ENCODE measurements at places on chromosomes 6 and 20. TPM values are rescaled to one million over a fixed set of nuclear protein-coding genes. Genes with fewer than 3 reads are reported as not detected.

DNA sequence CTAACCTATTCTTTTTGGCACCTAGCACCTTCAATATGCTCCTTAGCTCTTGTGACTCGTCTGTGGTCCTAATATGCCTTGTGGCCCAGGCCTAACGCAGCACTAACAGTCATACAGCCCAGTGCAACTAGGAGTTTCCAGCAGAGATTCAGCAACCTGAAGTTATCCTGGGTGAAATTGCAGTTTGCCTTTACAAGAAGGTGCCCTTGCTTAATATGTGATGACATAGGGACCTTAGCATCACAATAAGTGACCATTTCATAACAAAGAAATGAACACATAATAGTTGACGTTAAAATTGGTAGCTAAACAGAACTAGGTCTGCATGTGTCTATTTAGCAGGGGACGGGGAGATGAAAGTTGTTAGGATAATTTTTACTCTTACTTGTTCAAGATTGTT, 10.1 kb downstream of the FIG4 start:
- no peaks in the 10 kb centered on the region for H3K36me3 ChIP-seq
- H3K4me3 ChIP-seq: no peak overlapping the region
- no peak for DNase-seq
- H3K27ac ChIP-seq: no peak overlapping the region
- no peaks in the 10 kb centered on the region for H3K27me3 ChIP-seq

GRCh38 chr6:143882401-143882930, 18.2 kb downstream of the ZC2HC1B start:
- no peak overlapping the region for H3K27ac ChIP-seq
- DNase-seq: no peak
- no peak overlapping the region for H3K4me3 ChIP-seq
- H3K36me3 ChIP-seq: peaks cover 2% of the 10 kb centered on the region
- no peaks in the 10 kb centered on the region for H3K4me1 ChIP-seq

DNA sequence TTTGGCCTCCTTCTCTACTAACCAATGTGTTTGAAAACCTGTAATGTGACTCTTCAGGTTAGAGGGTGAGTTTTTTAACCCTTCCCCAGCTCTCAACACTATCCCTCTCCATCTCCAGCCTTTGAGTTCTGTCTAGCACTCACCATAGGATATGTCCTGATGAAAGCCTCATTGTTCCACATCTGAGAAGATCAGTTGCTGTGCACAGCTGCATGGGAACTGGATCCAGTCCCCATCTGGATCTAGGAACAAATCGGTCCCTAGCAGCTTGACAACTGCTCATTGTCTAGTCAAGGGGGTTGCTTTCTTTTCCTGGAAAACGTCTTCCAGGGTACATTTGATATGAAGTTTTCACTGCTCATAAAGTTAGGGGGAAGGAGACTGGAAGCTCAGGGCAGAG, 45.4 kb upstream of the AGPAT4 start:
- no peak overlapping the region for H3K27ac ChIP-seq
- peaks cover 2% of the 10 kb centered on the region for H3K4me1 ChIP-seq

GRCh38 chr20:13458860-13459451, 179.8 kb downstream of the TASP1 start:
- H3K27ac ChIP-seq: no peak overlapping the region
- H3K4me1 ChIP-seq: no peaks in the 10 kb centered on the region
- DNase-seq: no peak
- H3K4me3 ChIP-seq: no peak overlapping the region
- H3K27me3 ChIP-seq: no peaks in the 10 kb centered on the region

The HEY2 gene
- total RNA-seq: not detected

The PROKR2 gene
- total RNA-seq: not detected

- H3K4me3 ChIP-seq: no peak overlapping the region
- H3K27me3 ChIP-seq: no peaks in the 10 kb centered on the region
- H3K4me1 ChIP-seq: peaks cover 36% of the 10 kb centered on the region
- H3K27ac ChIP-seq: peak overlapping the region; percentile 29
- H3K36me3 ChIP-seq: peaks cover 10% of the 10 kb centered on the region
Observed at GRCh38 chr20:37295595-37295994, 6.1 kb downstream of the MANBAL start.

DNA sequence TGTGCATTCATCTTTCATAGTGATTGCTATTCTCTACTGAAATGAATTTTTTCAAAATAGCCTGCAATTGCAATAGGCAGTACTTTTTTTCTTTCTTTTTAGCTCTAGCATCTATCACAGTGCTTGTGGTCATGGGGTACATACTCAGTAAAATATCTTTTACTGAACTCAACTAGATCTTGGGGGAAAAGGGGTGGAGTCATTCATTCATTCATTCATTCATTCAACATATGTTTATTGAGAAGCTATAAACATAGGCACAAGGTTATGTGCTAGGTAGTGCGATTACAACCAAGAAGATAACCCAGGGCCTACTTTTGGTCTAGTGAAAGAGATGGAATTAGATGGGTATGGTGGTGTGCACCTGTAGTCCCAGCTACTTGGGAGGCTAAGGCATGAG, 1.4 kb upstream of the CDKAL1 start:
- H3K36me3 ChIP-seq: no peaks in the 10 kb centered on the region
- H3K4me3 ChIP-seq: no peak overlapping the region
- no peak for DNase-seq
- no peak overlapping the region for H3K27ac ChIP-seq
- H3K4me1 ChIP-seq: peaks cover 25% of the 10 kb centered on the region
- H3K27me3 ChIP-seq: peaks cover 6% of the 10 kb centered on the region

DNA sequence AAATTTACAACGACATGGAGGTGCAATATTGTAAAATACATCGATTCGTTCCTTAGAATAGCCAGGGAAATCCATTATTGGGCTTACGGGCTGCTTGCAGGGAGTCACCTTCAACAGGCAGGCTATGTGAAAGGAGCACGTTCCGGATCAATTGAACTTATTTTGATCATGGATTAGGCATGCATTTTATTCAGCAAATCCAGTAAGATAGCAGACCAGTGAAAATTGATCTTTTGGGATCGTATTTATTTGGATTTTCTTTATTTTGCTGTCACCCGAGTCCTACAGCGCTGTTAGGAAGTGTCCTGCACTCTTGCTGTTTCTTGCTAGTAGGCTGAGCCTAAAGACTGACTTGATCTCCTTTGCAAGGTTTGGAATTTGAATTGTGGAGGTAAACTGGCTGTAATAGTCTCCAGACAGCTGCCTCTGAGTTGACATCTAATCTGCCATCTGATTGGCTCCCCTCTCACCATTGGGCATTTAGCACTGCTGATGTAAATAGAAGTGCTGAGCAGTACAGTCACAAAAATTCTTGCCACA, 3.0 kb downstream of the ARID1B start:
- no peak for DNase-seq
- peaks cover 2% of the 10 kb centered on the region for H3K36me3 ChIP-seq
- peak overlapping the region; percentile 98 for H3K27ac ChIP-seq

The PGBD1 gene
- 1.1 TPM for total RNA-seq

GRCh38 chr20:44495802-44496481, 20.3 kb downstream of the TTPAL start:
- H3K36me3 ChIP-seq: peaks cover 14% of the 10 kb centered on the region
- no peaks in the 10 kb centered on the region for H3K27me3 ChIP-seq
- H3K4me3 ChIP-seq: no peak overlapping the region
- DNase-seq: no peak
- H3K4me1 ChIP-seq: peaks cover 20% of the 10 kb centered on the region

GRCh38 chr20:44404204-44405181, 49.0 kb downstream of the HNF4A start:
- peaks cover 10% of the 10 kb centered on the region for H3K27me3 ChIP-seq
- no peak overlapping the region for H3K27ac ChIP-seq
- H3K4me3 ChIP-seq: no peak overlapping the region

The CALHM4 gene
- total RNA-seq: not detected

DNA sequence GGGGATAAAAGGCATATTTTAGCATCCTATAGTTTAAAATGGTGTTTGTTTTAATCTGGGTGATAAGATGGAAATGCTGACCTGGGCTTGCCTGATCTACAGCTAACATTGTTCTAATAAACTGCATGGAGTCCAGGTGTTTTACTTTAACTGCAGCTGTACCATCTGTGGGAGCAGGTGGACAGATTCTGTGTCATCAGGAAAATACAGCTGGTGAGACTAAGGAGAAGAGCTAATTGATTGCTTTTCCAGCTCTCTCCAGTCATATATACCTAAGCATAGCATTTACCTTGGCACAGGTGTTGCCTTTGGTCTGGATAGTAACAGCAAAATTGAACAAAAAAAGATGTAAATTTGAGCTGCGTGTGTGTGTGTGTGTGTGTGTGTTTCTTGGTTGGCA, 31.6 kb downstream of the CBFA2T2 start:
- DNase-seq: no peak
- H3K4me3 ChIP-seq: no peak overlapping the region
- peaks cover 28% of the 10 kb centered on the region for H3K4me1 ChIP-seq
- H3K36me3 ChIP-seq: no peaks in the 10 kb centered on the region
- no peak overlapping the region for H3K27ac ChIP-seq
- H3K27me3 ChIP-seq: no peaks in the 10 kb centered on the region

GRCh38 chr6:13487122-13488014, at the start of gene GFOD1:
GFOD1 (minus strand) TSS chr6:13487600; CDS start chr6:13486890, 710 bp downstream.
- peak; percentile 44 for DNase-seq
- no peaks in the 10 kb centered on the region for H3K36me3 ChIP-seq
- H3K4me3 ChIP-seq: peak within 1 kb of the TSS; percentile 96
- peak within 1 kb of the TSS; percentile 11 for H3K27ac ChIP-seq

GRCh38 chr6:163651426-163651825, 236.9 kb downstream of the QKI start:
- H3K36me3 ChIP-seq: peaks cover 2% of the 10 kb centered on the region
- H3K27me3 ChIP-seq: peaks cover 24% of the 10 kb centered on the region
- DNase-seq: no peak
- H3K27ac ChIP-seq: no peak overlapping the region
- H3K4me3 ChIP-seq: no peak overlapping the region

DNA sequence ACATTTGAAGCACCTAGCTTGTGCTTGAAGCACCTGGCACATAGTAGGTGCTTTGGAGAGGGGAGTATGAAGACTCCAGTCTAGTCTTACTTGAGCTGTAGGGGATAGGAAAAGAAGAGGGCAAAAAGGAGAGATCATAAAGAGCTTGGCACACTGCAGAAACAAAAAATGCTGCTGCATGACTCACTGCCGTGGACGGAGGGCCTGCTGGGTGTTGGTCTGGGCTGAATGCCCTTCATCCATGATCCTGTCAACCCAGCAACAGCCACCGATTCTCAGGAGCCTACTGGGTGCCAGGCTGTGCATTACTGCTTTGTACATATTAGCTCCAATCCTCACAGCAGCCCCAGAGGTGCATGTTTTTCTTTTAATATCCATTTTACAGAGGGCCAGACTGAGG, 6.0 kb downstream of the PDYN start:
- peaks cover 9% of the 10 kb centered on the region for H3K36me3 ChIP-seq
- peaks cover 10% of the 10 kb centered on the region for H3K4me1 ChIP-seq
- no peak for DNase-seq
- no peak overlapping the region for H3K4me3 ChIP-seq

DNA sequence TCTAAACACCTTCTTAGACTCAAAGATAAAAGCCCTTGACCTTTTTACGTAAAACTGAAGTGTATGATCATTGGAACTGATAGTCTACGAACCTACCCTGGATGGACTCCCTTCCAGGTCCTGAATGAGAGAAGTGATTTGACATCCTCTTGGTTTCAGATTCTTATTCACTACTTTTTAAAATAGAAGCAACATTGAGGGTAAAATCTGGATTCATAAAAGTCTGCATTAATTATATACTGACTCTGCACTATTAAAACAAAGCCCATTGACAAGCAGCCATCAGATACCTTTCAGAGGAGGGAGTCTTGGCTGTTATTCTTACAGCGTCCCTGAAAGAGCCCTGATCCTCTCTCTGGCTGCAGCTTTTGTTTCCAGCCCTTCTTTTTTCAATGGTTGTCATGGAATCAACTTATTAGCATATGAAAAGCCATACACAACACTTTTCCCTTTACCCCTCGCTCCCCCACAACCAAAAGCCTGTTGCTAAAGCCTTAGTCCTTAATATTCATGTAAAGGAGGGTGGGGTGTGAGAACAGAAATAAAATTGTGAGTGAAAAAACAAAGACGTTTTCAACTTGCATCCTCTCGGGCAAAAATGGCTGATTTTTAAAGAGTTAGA, 270.0 kb upstream of the MARCKS start:
- no peak overlapping the region for H3K27ac ChIP-seq
- no peaks in the 10 kb centered on the region for H3K36me3 ChIP-seq
- peaks cover 6% of the 10 kb centered on the region for H3K27me3 ChIP-seq
- no peak overlapping the region for H3K4me3 ChIP-seq
- H3K4me1 ChIP-seq: no peaks in the 10 kb centered on the region

DNA sequence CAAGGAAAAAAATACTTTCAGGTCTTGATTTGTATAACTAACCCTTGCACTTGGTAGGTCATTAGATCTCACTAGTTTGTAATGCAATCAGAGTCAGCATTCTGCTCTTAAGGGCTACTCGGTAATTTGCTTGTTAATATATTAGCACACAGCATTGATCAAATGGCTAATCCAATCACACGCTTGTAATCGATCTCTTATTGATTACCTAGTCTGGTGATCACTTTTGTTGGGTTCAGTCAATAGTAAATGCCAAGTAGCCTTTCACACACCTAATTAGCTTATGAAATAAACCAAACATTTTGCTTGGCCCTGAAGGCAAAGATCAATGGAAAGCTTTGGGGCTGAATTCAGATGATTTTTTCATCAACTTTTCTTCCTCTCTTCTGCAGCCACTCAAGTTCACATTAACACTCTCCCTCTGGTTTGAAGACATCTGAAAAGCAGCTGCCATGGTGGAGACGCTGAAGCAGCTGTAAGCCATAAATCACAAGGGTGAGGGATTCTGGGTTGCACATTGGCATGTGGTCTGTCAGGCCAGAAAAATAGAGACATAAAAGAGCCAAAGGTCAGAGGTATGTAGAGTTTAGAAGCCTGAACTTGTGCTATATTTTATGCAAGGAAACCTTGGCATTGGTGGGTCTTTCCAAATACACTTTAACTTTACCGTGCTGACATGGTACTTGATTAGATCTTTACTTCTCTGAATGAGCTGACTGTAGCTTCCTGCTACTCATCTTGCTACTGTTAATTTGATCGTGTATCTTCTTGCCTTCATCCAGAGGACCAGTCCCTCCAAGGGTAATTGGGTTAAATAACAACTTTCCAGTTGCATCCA, 234.4 kb downstream of the SIM1 start:
- DNase-seq: no peak
- H3K36me3 ChIP-seq: no peaks in the 10 kb centered on the region
- H3K27me3 ChIP-seq: peaks cover 31% of the 10 kb centered on the region
- peaks cover 3% of the 10 kb centered on the region for H3K4me1 ChIP-seq
- no peak overlapping the region for H3K4me3 ChIP-seq
- no peak overlapping the region for H3K27ac ChIP-seq

GRCh38 chr6:111737065-111737521, 131.4 kb upstream of the TRAF3IP2 start:
- H3K4me3 ChIP-seq: peak overlapping the region; percentile 10
- H3K27ac ChIP-seq: peak overlapping the region; percentile 84
- peaks cover 6% of the 10 kb centered on the region for H3K36me3 ChIP-seq

The DPPA5 gene
- total RNA-seq: not detected

GRCh38 chr6:14972379-14973067, 273.3 kb upstream of the JARID2 start:
- no peak overlapping the region for H3K4me3 ChIP-seq
- no peak overlapping the region for H3K27ac ChIP-seq
- no peaks in the 10 kb centered on the region for H3K4me1 ChIP-seq

Data from T-helper 17 cell (primary cell).